ENCODE measurements at places on chromosomes 2 and 18.

- DNase-seq, result no peak
These were observed 51.4 kb downstream of the TTC39C start for GRCh38 chr18:24065906-24066305.

- no peak for DNase-seq
These were observed 256.0 kb downstream of the TNS1 start for GRCh38 chr2:217746808-217747207.

- DNase-seq, result no peak
These were observed 251.4 kb downstream of the KLHL29 start for GRCh38 chr2:23636426-23636825.

GRCh38 chr2:190529486-190530247 is 4.9 kb downstream of the NEMP2 start:
- no peak for DNase-seq

DNA sequence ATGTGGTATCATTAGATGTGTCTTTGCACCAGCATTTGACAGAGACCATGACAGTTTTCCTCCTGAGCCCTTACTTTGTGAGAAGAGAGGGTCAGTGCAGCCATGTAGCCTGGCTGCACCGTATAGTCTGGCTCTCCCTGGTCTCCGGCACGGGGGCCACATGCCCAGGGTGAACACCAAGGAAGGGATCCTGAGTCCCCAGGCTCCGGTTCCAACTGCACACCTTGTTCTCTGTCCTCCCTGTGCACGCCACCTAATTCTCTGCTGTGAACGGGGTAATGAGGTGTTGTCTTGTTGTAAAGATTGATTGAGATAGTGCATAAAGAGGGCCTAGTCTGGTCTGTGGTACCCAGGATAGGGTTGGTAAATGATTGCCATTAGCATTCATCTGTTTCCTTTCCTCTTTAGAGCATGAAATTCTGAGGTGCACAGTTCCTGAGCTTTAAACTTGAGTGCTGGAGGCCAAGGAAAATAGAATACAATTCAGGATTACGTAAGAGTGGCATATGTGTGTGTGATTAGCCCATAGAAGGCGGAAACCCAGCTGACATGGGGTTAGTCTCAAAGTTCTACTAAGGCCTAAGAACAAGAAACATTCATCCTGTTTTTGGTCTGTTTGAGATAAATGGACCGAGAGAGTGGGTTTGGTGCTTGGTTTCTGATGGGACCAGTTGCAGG is 55.5 kb downstream of the NCK2 start:
- DNase-seq, result no peak

DNA sequence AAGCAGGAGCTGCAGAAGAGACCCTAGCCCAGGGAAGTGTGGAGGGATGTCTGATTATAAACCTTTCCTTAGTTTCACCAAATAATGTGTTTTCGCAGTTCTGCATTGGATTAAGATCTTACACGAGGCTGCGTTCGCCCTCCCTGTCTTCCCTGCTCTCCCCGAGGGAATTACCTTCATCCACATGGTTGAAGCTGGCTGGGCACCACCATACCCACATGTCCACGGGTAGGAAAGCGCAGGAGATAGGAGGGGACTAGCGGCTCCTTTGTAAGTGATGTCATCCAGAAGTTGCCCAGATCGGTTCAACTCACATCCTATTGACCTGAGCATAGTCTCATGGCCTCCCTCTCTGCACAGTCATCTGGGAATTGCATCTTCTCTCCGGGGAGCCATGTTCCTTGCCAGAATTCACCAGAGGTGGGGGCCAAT is 1.1 kb downstream of the TTL start:
- DNase-seq, result no peak

DNA sequence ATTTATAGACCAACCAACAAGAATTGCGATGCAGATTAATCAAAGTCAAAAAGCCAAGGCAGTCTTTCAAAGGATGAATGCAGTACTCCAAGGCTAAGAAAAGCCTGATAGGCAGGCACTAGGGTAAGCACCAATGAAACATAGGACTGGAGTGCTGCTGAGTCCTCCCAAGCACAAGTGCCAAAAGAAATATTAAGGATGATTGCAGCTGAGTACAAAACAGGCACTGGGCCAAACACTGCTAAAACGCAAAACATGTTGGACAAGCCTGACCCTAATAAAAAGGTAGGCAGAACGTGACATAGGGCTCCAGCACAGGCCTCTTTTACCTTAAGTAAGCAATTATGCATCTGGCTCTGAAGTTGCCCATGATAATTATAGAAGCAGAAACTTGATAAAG is 160.1 kb upstream of the LRP1B start:
- no peak for DNase-seq

DNA sequence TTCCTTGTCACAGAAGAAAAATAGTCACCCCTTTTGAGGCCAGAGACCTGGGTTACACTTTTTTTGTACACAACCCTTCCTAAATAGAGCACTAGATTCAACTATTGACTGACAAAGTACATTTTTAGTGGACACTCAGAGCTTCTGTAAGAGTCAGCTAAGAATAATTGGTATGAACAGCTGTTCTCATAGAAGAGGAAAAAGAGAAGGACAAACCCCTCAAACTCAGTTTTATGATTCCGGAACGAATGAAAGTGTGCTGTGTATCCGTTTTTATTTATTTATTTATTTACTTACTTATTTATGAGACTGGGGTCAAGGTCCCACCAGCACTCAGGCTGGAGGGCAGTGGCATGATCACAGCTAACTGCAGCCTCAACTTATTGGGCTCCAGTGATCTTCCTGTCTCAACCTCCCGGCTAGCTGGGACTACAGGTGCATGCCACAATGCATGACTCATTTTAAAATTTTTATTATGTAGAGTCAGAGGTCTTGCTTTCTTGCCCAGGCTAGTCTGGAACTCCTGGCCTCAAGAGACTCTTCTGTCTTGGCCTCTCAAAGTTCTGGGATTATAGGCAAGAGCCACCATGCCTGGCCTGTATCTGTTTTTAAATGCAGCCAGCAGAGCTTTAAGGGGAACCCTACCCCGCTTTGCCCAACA is 36.0 kb upstream of the FZD5 start:
- no peak for DNase-seq

GRCh38 chr2:134976074-134976702 is 57.6 kb downstream of the CCNT2 start:
- no peak for DNase-seq

All from stimulated activated CD8-positive, alpha-beta memory T cell treated with anti-CD3 and anti-CD28 coated beads, Interleukin-2, amount 100 ng/mL, for 1 hour (primary cell).